ENCODE measurements at places on chromosomes 6 and 20.

DNA sequence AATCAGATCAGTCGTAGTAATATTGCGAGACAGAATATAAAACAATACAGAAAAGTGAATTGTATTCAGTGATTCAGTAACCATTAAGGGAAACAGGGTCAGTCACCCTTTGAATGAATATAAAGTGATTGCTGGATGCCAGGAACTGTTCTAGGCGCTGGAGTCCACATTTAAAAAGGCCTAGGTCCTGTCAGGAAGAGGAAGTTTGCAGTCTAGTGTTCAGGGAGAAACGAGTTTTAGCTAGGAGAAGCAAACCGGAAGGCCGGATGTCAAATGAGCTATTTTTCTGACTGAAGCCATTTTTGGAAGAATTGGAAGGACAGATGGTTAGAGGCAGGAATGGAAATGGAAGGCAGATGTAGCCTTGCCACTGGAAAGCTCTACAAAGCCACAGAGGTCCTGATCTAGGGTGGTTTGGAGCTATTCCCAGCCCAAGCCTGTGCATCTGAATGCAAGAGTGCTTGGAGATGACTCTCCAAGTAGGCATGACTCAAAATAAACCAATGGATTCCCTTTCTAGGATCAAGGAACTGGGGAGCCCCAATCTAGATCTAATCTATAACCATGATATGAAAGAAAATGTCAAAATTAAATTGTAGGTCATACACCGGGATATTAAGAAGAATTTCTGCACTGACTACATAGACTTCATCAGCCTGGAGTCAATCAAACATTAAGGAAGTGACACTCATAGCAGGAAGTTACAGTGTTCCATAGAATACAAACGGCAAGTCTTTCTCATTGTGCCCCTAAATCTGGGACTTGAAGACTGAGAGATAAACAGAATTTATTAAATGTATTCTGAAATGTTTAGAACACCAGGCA is 36.8 kb upstream of the CDKAL1 start:
- DNase-seq: peak; percentile 36

DNA sequence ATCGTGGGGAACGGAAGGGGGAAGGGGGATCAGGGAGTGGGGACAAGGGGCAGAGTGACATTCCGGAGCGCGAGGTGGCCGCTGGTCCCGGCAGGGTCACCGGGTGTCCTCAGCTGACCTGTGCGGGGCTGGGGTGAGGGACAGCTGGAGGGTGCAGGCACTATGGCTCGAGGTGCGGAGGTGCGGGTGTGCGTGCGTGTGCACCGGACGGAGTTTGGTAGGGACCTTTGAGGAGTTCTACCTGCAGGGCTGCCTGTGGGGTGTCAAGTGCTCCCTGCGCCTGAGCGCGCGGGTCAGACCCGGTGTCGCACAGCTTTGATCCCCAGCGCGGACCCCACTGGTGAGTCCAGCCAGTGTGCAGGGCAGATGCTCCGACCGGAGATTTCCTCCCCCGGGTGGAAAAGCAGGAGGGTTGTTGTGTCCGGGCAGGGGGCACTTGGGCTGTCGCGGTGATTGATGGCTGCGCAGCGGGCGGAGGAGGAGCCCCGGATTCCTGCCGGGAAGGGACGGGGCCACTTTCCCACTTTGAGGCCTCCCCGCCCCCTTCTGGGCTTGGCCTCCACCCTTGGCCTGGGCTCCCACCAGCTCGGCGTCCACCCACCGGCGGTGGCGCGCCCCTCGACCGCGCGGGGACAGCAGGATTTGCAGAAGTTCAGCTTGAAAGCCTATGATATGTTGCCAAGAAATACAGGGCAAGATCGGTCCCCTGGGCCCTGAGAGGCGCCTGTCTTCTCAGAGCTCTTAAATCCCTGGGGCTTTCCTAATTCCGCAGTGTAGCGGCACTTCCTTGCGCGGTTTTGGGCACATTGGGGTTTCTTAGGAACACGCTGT is 658 bp downstream of the RIN2 start:
- no peak for DNase-seq

DNA sequence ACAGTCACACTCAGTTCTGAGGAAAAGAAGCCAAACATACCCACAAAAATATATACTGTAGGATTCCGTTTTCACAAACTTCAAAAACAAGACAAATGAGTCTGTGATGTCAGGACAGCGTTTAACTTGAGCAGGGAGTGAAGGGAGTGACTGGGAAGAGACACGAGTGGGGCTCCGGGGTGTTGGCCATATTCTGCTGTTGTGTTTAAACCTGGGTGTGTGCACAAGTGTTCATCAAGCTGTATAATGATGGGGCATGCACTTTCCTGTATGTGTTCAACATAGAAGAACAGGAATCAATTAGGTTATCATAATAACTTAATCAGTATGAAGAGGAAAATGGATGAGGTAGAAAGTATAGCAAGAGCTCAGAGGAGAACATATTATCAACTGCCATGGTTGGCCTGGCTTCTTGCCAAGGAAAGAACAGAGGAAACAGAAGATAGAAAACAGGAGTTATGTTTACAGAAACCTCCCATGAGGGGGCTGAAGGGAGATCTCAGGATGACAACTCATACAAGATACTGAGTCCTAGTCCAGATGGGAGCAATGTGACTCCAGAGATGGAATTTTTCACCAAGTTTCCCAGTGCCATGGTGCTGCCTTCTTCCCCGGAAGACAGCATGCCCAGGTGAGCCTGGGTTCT is 15.1 kb upstream of the AFDN start:
- no peak for DNase-seq

- no peak for DNase-seq
Measured at GRCh38 chr20:59848182-59848581, 85.3 kb downstream of the SYCP2 start.

GRCh38 chr6:105487040-105487790 is 84.3 kb upstream of the PREP start:
- no peak for DNase-seq

DNA sequence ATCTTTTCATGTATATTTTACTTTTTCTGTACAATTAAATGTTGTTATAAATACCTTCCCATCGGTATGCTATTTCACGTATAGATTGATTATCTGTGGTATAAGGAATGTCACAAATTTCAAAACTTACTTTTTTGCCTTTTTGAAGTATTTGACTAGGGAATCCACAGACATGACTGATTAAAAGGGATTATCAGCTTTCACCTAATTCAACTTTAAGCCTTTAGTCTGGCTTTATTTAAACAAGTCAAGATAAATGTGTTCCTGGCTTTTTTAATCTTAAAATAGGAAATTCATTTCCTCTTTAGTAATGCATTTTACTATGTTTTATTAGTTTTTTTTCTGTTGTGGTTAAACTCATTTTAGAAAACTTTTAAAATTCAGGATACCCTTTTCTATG is 160.0 kb downstream of the MACROD2 start:
- DNase-seq: no peak

DNA sequence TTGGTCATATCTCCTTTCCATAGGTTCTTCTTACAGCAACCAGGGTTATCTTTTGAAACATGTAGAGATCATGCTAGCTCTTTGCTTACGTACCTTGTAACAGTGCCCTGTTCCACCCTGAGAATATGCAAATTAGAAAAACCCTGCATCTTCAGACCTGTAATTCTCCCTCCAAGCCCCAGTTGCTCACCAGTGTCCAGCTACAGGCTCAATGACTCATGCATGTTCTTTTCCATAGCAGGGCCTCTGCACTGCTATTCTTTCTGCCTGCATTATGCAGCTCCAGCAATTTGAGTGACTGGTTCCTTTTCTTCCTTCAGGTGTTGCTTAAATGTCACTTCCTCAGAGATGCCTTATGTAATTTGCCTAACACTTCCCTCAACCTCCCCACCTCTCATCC is 636.2 kb downstream of the KHDRBS2 start:
- DNase-seq: no peak

DNA sequence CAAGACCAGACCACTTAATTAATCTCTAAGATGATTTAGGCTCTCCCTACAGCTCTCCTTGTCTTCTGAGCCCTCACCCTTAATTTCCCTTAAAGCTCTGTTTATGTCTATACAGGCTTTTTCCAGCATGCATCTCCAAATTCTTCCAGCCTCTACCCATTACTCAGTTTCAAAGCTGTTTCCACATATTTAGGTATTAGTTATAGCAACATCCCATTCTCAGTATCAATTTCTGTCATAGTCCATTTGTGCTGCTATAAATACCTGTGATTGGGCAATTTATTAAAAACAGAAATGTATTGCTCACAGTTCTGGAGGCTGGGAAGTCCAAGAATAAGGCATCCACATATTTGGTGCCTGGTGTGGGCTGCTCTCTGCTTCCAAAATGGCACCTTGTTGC is 2.3 kb upstream of the SERPINB1 start:
- DNase-seq: no peak

DNA sequence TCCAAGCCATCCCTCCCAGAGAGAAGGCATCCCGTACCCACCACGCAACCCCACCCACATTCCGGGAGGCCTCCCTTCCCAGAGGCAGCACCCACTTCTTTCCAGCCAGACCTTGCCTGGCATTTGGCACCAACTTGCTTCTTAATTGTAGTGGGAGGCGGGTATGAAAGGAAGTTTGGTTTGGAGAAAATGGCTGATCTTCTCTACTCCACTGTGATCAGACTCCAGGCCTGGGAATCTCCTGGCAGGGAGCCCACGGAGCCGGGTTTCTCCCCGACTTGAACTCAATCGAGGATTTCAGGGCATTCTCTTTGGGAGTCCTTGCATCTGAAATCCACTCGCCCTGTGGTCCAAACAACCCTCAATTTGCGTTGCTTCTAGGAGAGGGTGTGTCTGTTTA is 107.1 kb downstream of the ZDHHC14 start:
- DNase-seq: no peak

GRCh38 chr6:169960521-169960885 is 209.1 kb downstream of the ERMARD start:
- DNase-seq: no peak

DNA sequence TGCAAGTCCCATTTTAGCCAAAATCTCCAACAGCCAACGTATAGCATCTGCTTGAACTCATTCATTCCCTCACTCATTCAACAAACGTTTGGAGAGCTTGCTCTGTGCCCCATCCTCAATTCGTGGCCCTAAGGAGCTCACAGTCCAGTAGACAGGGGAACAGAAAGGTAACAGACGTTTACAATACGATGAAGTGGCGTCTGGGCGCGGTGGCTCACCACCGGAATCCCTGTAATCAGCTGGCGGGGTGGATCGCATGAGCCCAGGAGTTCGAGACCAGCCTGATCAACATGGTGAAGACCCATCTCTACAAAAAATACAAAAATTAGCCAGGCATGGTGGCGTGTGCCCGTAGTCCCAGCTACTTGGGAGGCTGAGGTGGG is 790 bp upstream of the E2F1 start:
- DNase-seq: no peak

GRCh38 chr20:15902493-15902892 is 670.8 kb downstream of the KIF16B start:
- DNase-seq: no peak

DNA sequence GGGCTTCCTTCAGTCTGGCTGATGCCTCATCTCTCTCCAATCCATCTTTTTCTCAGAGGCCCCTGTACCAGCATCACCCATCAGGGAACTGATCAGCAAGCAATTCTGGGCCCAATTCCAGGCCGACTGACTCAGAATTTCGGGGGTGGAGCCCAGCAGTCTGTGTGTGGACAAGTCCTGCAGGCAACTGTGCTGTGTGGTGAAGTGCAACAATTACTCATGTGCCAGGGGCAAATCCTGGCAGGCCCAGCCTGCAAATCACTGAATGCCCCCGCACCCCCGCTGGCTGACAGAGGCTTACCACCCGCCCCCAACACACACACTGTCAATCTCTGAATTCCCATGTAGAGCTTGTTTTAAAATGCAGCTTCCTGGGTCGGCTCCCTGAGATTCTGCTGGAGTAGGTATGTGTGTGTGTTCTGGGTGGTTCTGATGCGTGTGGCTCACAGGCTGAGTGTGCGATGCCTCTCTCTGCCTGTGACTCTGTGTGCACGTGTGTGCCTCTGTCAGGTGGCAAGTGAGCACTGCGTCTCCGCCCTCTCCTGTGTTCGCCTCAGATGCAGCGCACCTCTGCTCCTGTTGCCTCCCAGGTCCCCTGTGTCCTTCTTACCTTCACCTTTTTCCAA is 45.4 kb downstream of the SSR1 start:
- peak; percentile 91 for DNase-seq

GRCh38 chr6:117840541-117840983 is 66.5 kb upstream of the SLC35F1 start:
- peak; percentile 13 for DNase-seq

GRCh38 chr20:47319517-47320252 is 36.8 kb downstream of the ZMYND8 start:
- no peak for DNase-seq

- peak; percentile 57 for DNase-seq
Measured at GRCh38 chr20:1375515-1375914, 17.3 kb downstream of the FKBP1A start.

GRCh38 chr20:22703843-22704242 is 119.5 kb upstream of the FOXA2 start:
- no peak for DNase-seq

DNA sequence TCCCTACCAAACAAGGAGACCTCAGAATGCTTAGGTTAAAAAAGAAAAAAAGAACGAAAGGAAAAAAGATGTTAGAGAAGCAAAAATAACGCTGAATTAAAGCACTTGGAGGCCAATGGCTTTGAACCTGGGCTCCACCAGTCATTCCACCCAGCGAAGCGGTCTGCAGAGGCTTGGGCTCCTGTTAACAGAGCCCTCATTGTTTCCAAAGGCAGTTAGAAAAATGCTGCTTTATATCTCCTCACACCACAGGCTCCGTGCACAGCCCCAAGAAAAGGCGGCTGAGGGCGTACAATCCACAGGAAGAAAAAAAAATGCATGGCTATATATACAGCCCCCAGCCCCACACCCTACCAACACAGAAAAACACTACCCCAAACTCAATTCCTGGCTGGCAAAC is 255.9 kb downstream of the FOXC1 start:
- no peak for DNase-seq
